ENCODE measurements at places on chromosomes 1 and 21. TPM values are rescaled to one million over a fixed set of nuclear protein-coding genes. Genes with fewer than 3 reads are reported as not detected.

DNA sequence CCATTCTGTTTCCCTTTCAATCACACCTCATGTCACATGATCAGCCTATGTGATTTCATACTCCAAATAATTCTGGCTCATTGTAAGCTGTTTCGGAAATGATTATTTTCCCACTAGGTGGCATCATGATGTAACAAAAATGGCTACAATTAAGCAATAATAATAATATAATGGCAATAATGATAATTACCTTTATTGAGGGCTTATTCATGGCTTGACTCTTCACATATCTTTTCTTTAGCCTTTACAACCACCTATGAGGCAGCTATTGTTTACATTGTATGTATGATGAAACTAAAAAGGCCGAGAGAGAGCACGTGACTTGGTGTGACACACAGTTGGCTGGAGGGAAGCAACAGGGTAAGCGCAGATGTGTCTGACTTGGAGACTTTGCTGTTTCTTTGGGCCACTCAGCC, 12.5 kb upstream of the KPRP start:
- H3K4me3 ChIP-seq: no peak overlapping the region
- DNase-seq: no peak
- no peaks in the 10 kb centered on the region for H3K4me1 ChIP-seq
- no peak overlapping the region for H3K27ac ChIP-seq

- DNase-seq: peak; percentile 50
- no peaks in the 10 kb centered on the region for H3K27me3 ChIP-seq
- H3K27ac ChIP-seq: no peak overlapping the region
- H3K36me3 ChIP-seq: no peaks in the 10 kb centered on the region
- no peak overlapping the region for H3K4me3 ChIP-seq
Observed at GRCh38 chr1:48677306-48678287, 99.1 kb downstream of the BEND5 start.

DNA sequence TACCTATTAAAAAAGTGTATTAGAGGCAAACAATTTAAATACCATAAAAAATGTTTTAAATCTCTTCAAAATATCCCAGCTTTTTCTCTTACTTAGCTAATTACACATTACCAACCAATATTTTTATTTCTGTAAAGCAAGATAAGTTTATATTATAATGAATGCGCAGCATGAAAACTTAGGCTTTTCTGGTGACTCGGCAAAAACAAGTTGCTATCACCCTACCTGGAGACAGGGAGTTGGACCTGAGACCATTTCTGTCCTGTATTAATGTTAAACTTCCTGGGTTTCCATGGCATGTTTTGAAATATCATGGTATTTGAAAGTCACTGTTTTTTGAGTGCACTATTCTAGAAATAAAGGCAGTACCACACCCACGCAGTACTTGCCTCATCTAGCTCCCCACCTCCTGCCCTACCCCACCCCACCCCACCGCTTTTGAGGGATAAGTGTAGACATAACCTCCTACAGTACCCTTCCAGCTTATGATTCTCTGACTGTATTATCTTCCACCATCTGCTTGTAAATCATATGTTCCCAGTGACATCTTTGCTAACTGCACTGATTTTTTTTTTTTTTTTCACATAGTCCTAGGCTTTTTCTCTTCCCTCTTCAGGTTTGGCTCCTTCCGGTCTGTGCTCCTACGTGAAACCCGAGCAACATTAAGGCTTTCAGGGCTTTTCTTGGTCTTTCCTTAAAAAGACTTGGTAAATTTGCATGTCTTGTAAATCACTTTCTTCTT, 77.5 kb downstream of the PHTF1 start:
- H3K4me3 ChIP-seq: no peak overlapping the region
- H3K27ac ChIP-seq: no peak overlapping the region
- H3K4me1 ChIP-seq: no peaks in the 10 kb centered on the region
- no peaks in the 10 kb centered on the region for H3K27me3 ChIP-seq

DNA sequence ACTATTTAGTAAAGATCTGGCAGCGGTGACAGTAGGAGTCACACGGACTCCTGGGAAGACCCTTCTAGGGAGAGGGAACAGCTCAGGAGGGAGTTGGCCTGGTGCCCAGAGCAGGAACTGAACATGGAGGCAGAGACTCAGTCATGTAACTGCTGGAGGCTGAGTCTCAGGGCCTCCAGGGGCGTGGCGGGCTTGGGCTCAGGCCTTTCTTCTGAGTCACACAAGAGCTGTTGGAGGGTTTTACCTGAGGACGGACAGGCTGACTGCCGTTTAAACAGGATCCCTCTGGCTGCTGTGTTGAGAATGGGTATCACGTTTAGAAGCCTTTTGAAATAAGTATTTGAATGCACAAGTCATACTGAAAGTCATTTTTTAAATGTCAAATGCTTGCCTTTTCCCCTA, 7.2 kb upstream of the ETS2 start:
- no peak overlapping the region for H3K27ac ChIP-seq
- H3K4me1 ChIP-seq: peaks cover 13% of the 10 kb centered on the region

GRCh38 chr1:223017291-223017690, 125.8 kb downstream of the TLR5 start:
- no peaks in the 10 kb centered on the region for H3K27me3 ChIP-seq
- no peak overlapping the region for H3K4me3 ChIP-seq
- no peaks in the 10 kb centered on the region for H3K4me1 ChIP-seq
- no peak for DNase-seq
- no peaks in the 10 kb centered on the region for H3K36me3 ChIP-seq
- no peak overlapping the region for H3K27ac ChIP-seq

- no peak overlapping the region for H3K27ac ChIP-seq
- H3K27me3 ChIP-seq: no peaks in the 10 kb centered on the region
- H3K36me3 ChIP-seq: no peaks in the 10 kb centered on the region
- DNase-seq: peak; percentile 57
- H3K4me1 ChIP-seq: no peaks in the 10 kb centered on the region
- no peak overlapping the region for H3K4me3 ChIP-seq
Observed at GRCh38 chr1:76759950-76760349, 107.3 kb upstream of the ST6GALNAC5 start.

DNA sequence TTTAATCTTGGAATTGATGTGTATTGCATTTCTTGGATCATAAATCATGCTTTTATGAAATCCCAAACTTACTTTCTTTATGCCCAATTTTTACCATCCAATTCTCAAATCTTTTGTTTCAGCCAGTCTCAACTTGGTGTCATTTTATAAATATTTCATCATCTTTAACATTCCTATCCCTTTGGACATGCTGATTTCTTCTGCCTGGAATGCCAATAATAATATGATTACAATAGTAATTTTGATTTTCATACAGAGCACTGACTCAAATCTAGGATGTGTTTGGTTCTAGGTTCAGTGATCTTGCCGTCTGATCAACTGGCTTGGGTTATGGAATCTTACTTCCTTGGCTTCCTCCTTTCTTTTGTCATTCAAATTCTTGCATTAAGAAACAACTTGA, 12.8 kb downstream of the RRP15 start:
- no peaks in the 10 kb centered on the region for H3K36me3 ChIP-seq
- no peak overlapping the region for H3K4me3 ChIP-seq
- no peaks in the 10 kb centered on the region for H3K4me1 ChIP-seq
- no peak overlapping the region for H3K27ac ChIP-seq

- peak overlapping the region; percentile 50 for H3K4me3 ChIP-seq
- peak; percentile 84 for DNase-seq
- no peaks in the 10 kb centered on the region for H3K36me3 ChIP-seq
Observed at GRCh38 chr1:3610527-3611169, 660 bp downstream of the MEGF6 start.

PRR9 gene
- polyA plus RNA-seq: not detected

LCE1A gene
- polyA plus RNA-seq: not detected
